ENCODE measurements at places on chromosomes 2 and 18.

GRCh38 chr2:37843556-37843955 is 81.5 kb upstream of the RMDN2 start:
- peaks cover 27% of the 10 kb centered on the region for H3K27me3 ChIP-seq
- H3K27ac ChIP-seq, result no peak overlapping the region
- H3K36me3 ChIP-seq, result no peaks in the 10 kb centered on the region
- no peak overlapping the region for H3K4me3 ChIP-seq

GRCh38 chr2:166572937-166573336 is 78.9 kb upstream of the SCN7A start:
- no peak overlapping the region for H3K27ac ChIP-seq
- DNase-seq, result no peak
- no peaks in the 10 kb centered on the region for H3K4me1 ChIP-seq
- H3K36me3 ChIP-seq, result no peaks in the 10 kb centered on the region

DNA sequence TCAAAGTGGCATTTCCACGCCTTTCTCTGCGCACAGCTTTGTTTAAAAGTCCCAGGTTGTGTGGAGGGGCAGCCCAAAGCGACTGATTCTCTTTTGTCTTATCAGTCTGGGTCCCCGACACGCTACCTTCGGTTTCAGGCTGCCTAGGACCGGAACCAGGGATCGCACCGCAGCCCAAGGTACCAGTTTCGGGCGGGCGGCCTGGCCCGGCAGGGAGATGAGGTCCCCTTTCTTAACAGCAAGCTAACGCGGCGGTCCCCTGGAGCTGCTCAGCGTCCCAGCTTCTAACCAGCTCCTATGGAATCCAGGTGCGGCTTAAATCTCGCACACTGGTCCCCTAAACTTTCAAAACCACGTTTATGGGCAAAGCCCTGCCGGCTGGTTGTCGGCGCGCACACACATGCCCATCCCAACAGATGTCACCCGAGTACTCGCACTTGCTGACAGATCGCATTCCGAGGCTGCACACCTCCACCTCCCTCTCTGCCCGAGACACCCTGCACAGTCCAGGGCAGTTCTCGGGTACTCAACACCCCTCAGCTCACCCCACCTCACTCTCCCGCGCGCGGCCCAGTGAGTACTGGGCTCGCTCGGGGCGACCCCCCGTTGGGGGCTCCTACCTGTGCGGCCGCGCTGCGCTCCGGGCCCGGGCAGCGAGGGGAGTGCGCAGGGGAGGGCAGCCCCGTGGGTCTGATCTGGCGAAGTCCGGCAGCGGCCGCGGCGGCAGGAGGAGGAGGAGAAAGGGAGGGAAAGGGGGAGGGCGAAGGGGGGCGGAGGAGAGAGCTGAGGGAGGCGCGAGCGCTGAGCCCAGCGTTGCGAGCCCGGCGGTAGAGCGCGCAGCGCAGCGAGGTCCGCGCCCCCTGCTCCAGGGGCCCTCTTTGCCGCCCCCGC is at the start of gene EFEMP1:
TSS of gene EFEMP1 (minus strand) at position 692 of the 891 bp plus-strand sequence. CDS start 1,342 bp downstream, outside the sequence.
- peak; percentile 21 for DNase-seq
- no peak within 1 kb of the TSS for H3K27ac ChIP-seq

DNA sequence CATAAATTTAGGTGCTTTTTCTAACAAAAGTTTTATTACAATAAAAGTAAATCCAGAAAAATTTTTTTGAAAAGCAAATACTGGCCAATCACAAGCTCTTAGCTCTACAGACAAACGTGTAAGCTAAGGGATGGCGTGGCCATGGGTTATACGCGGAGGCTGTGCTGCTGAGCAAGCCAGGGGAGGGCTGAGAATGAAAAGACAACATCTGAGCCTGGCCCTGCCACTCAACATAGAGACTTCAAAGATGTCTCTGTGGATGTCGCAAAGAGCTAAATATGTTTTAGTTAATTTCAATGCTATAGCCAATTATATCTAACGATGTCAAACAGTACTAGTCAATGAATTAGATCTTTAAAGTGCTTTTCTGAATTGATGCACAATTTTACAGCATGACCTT is 33.3 kb upstream of the NT5DC4 start:
- peaks cover 49% of the 10 kb centered on the region for H3K4me1 ChIP-seq
- no peaks in the 10 kb centered on the region for H3K36me3 ChIP-seq
- H3K27ac ChIP-seq, result no peak overlapping the region
- no peak overlapping the region for H3K4me3 ChIP-seq
- no peak for DNase-seq

DNA sequence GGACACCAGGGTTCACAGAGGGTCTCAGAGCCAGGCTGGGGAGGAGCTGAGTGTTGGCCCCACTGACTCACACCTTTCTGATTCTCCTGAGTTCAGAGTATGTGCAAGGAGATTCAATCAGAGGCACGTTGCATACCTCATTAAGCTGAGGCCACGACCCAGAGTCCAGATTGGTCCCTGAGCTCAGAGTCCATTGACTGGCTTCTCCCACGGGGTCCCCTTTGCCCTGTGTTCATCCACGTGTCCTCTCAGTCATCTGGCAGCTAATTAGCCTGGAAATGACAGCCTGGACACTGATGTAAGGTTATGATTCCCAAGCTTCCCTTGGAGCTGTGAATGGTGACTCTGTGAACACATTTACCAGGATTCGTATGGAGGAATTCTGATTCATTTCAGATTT is 267.2 kb downstream of the SH3BP4 start:
- H3K4me3 ChIP-seq, result no peak overlapping the region
- no peak overlapping the region for H3K27ac ChIP-seq
- no peaks in the 10 kb centered on the region for H3K4me1 ChIP-seq
- peaks cover 11% of the 10 kb centered on the region for H3K27me3 ChIP-seq
- no peak for DNase-seq

DNA sequence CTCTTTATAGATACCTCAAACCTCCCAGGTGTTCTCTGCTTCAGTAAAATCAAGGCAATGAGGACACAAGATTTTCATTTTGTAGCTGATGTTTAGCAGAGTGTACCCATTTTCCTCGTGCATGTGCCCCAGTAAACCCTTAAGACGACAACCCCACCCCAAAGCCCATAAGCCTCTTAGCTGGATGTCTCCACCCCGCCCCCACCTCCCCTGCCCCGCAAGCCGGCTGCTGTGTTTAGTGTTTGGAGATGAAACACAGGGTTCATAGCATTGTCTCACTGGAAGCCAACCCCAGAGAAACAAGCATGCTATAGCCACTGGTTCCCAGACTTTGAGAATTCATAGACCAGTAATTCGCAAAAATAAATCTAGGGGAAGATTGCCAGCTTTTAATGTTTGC is 5.8 kb upstream of the SAG start:
- H3K27me3 ChIP-seq, result peaks cover 11% of the 10 kb centered on the region
- H3K36me3 ChIP-seq, result peaks cover 7% of the 10 kb centered on the region
- no peak overlapping the region for H3K27ac ChIP-seq

- peak; percentile 36 for DNase-seq
- H3K27me3 ChIP-seq, result peaks cover 6% of the 10 kb centered on the region
- no peak overlapping the region for H3K27ac ChIP-seq
- H3K4me1 ChIP-seq, result peaks cover 4% of the 10 kb centered on the region
These were observed 7.2 kb downstream of the BOLL start for GRCh38 chr2:197777823-197778407.

DNA sequence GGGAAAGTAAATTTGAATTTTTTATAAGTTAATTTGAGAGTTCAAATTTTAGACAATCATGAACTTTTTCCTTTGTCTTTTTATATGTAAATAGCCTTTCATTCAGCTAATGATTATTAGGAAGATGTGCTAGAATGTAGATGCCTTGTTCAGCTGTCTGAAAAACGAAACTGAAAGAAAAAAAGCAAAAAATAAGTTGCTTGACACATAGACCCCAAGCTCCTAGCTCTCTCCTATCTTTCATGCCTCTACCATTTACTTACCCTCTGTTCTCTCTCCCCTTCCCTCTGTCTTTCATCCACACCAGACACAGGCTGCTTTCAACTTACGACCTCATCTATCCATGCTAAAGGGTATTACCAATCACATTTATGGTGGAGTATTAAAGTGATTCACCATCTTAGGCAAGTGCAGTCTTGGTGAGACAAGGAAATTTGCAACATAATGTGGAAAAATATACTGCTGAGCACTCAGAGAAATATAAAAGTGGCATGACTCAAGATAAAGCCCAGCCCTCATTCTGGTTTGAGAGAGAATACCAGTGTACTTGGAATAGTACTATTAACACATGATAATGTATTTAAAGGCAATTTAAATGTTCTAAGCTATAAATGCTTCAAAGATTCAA is 425.6 kb downstream of the SUCLG1 start:
- H3K4me1 ChIP-seq, result peaks cover 3% of the 10 kb centered on the region
- H3K36me3 ChIP-seq, result no peaks in the 10 kb centered on the region
- no peaks in the 10 kb centered on the region for H3K27me3 ChIP-seq
- H3K4me3 ChIP-seq, result no peak overlapping the region
- no peak for DNase-seq
- H3K27ac ChIP-seq, result no peak overlapping the region

DNA sequence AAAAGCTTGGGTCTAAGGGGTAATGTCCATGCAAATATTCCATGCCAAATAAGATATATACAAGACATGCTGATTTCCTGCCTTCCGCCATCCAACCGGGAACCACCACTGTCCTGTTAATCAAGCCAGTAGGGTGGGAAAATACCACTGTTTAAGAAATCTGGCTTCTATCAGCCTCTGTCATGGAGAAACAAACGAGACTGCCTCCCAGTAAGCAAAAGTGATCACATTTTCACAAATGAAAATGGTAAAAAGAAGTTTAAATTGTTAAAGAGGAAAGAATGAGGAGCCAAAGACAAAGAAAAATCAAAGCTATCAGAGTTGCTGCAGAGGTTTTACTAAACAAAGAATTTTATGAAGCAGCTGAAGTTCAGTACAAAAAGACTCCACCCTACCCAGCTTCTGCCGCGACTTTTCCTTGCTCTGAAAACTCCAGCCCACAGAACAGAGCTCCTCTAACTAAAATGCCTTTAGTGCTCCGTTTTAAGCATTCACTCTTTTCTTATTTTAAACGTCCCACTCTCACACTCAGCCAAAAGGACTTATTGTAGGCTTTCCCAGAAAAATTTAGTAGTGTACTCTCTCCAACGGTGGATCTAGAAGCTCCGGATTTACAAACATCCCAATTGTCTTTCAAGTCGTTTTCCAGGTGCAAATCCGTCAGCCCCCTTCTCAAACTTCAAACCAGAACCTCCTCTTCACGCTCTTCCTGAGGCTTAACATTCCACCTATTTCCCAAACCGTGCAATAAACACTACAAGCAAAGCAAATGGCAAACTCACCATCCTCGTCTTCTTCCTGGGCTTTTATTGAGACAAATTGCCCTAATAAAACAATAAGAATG is 613 bp downstream of the COL5A2 start:
- H3K27me3 ChIP-seq, result peaks cover 12% of the 10 kb centered on the region
- H3K4me1 ChIP-seq, result peaks cover 8% of the 10 kb centered on the region
- no peaks in the 10 kb centered on the region for H3K36me3 ChIP-seq
- no peak overlapping the region for H3K4me3 ChIP-seq

DNA sequence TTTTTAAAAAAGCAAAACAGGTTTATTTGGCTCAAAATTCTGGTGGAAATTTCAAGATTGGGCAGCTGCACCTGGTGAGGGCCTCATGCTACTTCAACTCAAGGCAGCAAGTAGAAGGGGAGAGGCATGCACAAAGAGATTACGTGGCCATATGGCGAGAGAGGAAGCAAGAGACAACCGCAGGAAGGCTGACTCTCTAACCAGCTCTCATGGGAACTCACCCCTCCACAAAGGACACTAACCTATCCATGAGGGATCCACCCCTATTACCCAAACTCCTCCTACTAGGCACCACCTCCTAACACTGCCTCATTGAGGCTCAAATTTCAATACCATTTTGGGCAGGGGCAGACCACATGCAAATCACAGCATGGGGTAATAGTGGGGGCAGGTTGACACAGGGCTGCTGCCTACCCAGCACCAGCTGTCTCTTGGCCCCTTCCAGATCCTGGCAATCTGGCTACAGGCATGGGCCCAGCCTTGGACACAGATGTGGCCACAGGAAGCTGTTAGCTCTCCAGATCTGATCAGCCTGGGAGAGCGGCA is 2.0 kb upstream of the CAPN10 start:
- no peaks in the 10 kb centered on the region for H3K27me3 ChIP-seq
- H3K4me1 ChIP-seq, result peaks cover 57% of the 10 kb centered on the region
- H3K27ac ChIP-seq, result no peak overlapping the region
- DNase-seq, result no peak
- H3K36me3 ChIP-seq, result peaks cover 28% of the 10 kb centered on the region

GRCh38 chr2:56014046-56014730 is 90.6 kb upstream of the EFEMP1 start:
- no peak overlapping the region for H3K4me3 ChIP-seq
- H3K4me1 ChIP-seq, result no peaks in the 10 kb centered on the region
- H3K27me3 ChIP-seq, result no peaks in the 10 kb centered on the region
- H3K27ac ChIP-seq, result no peak overlapping the region

All from activated naive CD4-positive, alpha-beta T cell treated with anti-CD3 and anti-CD28 coated beads, Interleukin-2, amount 10 ng/mL, durations not matched to agents 7 days and 5 days (primary cell).